ENCODE measurements at places on chromosomes 2 and 18.

DNA sequence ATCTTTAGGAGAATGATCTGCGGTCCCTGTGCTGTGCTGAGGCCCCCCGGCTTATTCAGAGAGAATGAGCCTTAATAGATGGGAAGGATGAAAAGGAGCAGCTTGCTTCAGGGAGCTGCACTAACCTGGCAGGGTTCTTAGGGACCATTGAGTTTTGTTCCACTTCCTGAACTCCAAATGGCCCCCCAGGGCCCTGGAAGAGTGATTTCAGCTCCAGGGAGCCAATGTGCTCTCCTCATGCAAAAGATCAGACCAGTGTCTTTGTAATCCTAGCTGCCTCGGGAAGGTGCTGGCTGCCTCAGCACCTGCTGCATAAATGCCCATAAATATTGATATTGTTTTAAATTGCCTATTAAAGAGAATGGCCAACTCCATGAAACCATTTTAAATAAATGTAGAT, 210.2 kb downstream of the NCK2 start:
- DNase-seq: no peak

GRCh38 chr2:86392873-86393518, 48.2 kb upstream of the KDM3A start:
- no peak for DNase-seq

- DNase-seq: no peak
Measured at GRCh38 chr18:50638884-50639420, 79.1 kb downstream of the MAPK4 start.

- DNase-seq: no peak
Measured at GRCh38 chr2:195984923-195985726, 83.5 kb downstream of the DNAH7 start.

- no peak for DNase-seq
Measured at GRCh38 chr2:217186152-217186551, 326.3 kb upstream of the TNP1 start.

GRCh38 chr2:141341444-141341843, 789.4 kb downstream of the LRP1B start:
- DNase-seq: no peak

DNA sequence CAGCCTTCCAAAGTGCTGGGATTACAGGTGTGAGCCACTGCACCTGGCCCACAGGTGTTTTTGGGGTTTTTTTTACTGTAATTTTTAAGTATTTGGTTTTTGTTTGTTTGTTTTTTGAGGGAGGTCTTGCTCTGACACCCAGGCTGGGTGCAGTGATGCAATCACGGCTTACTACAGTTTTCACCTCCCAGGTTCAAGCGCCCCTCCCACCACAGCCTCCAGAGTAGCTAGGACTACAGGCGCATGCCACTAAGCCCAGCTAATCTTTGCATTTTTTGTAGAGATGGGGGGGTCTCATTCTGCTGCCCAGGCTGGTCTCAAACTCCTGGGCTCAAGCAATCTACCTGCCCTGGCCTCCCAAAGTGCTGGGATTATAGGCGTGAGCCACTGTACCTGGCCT, 7.3 kb upstream of the SLC11A1 start:
- no peak for DNase-seq

DNA sequence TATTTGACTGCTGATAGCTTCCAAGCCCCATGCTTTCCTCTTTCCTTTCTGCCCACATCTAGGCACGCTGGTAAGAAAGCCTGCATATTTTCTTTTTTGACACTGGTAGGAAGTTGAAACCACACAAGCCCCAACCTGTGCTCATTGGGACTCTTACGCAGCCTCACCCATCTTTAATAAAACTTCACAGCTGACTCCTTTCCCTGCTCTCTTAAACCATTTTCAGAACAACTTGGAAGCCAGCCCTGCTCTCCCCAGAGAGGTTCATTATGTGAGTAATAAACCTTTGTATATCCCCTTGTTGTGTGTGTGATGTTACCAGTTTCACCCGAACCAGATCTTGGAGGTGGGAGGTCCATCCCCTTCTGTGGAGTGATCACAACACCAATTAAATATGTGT, 268.4 kb downstream of the GPD2 start:
- DNase-seq: no peak

DNA sequence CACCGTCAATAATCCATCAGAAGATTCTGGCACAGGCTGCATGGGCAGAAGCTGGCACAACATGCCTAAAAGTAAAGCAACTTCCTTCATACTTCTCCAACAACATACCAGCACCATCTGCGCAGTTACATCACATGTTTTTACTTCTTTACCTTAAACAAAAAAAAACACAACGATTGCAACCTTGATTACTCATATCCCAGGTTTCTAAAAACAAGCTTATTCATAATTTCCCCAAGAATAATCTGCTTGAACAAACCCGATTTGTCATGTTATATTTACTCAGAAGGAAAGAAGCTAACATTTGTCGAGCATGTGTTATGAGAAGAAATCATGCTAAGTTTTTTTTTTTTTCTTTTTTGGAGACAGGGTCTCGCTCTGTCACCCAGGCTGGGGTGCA, 54.7 kb downstream of the THADA start:
- no peak for DNase-seq

- DNase-seq: peak; percentile 26
Measured at GRCh38 chr2:55923091-55923981, at the start of gene EFEMP1. Gene EFEMP1 (minus strand): TSS chr2:55923782. CDS start chr2:55922440, 1,342 bp downstream.

DNA sequence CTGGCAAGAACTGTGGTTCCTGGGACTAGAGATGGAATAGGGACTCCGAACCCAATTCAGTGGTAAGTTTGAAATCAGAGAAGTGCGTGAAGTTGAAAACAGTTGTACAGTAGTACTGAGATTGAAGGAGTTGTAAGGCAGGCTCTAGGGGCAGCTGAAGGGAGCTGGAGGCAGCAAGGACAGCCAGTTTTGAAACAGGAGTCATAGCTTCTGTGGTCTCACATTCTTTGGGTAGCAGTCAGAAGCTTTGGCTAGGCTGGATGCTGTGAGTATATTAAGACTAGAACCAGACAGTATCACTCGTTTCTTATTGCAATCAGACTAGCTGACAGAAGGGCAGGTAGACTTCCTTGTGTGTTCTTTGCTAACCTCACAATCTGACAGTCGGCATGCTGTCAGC, 64.5 kb upstream of the ADAM23 start:
- no peak for DNase-seq

DNA sequence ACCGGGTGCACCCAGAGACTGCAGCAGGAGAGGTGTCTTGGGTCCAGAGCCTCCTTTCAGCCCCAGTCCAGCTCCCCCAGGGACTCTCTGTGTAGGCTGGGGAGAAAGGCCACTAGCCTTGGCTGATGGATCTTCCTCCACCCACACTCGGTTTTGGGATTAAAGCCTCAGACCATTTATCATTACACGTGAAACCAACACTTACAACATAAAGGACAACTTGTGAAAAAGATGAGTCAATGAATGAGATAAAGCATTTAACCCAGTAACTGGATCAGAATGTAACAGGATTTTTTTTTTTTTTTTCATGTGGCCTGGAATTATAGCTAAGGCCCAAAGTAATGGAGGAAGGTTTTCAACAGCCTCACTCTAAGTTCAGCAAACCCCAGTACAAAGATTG, 32.1 kb downstream of the NAT8 start:
- no peak for DNase-seq

- no peak for DNase-seq
Measured at GRCh38 chr2:3624059-3624794, 29.3 kb downstream of the COLEC11 start.

GRCh38 chr2:18871430-18871829, 282.1 kb upstream of the NT5C1B start:
- DNase-seq: no peak

GRCh38 chr2:38556006-38556801, 46.5 kb downstream of the HNRNPLL start:
- DNase-seq: no peak

- DNase-seq: no peak
Measured at GRCh38 chr2:234626566-234627130, 129.8 kb upstream of the ARL4C start.

- DNase-seq: no peak
Measured at GRCh38 chr2:160630801-160631590, 137.4 kb upstream of the RBMS1 start.

GRCh38 chr2:234110219-234110618, 59.7 kb downstream of the SPP2 start:
- DNase-seq: no peak

DNA sequence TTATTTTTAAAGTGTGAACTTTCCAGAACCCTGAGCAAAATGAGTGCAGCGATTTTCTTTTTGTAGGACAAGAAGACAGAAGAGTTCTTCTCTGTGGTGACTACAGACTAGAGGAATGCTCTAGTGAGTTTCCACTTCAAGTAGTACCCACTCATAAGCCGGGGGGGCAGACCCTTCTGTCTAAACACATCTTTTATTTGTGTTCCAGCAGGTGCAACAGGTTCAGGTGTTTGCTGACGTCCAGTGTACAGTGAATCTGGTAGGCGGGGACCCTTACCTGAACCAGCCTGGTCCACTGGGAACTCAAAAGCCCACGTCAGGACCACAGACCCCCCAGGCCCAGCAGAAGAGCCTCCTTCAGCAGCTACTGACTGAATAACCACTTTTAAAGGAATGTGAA, 25.2 kb downstream of the PTRHD1 start:
- DNase-seq: no peak

DNA sequence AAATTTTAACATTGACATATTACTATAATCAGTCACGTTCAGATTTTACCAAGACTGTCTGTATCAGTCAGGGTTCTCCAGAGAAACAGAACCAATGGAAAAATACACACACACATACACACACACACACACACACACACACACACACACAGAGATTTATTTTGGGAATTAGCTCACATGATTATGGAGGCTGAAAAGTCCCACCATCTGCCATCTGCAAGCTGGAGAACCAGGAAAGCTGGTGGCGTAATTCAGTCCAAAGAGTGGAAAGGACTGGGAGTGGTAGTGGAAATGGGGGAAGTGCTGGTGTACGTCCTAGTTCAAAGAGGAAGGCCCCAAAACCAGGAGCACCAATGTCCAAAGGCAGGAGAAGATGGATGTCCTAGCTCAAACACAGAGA, 166.4 kb downstream of the AKAIN1 start:
- DNase-seq: no peak

DNA sequence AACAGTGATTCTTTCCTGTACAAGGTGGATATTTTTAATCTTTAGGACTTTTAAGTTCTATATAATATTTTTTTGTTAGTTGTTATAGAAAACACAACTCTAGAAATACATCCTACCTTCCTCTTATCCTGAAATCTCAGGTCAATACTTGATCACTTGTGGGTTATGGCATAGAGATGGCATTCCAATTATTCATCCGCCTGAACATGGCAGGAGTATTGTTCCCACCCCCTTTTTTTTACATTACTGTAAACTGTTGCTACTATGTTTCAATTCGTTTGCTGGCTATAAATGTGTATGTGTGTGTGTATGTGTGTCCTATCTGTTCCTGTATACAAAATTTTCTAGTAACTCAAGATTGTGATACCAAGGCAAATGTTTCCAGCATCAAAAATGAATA, 43.3 kb upstream of the FN1 start:
- no peak for DNase-seq

GRCh38 chr2:2102866-2103653, 228.0 kb downstream of the MYT1L start:
- no peak for DNase-seq

GRCh38 chr2:34365932-34366331, 766.8 kb upstream of the FAM98A start:
- no peak for DNase-seq

GRCh38 chr18:49537232-49537896, 24.5 kb upstream of the LIPG start:
- DNase-seq: no peak

DNA sequence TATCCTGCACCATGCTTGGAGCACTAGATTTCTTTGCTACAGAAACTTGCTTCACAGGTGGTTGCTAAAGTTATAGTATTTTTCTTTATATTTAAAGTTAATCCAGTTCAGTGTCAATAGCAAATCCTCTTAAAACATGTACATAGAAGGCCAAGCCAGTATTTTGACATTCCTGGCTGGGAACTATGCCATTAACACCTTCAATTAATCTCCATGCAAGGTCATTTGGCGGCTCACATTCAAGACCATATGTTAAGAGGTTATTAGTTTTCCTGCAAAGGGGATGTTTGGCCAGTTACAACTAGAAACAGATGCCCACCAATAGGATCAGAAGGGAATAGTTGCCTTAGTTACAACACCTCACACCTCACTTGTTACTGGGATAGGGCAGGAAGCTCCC, 261.3 kb upstream of the MEIS1 start:
- no peak for DNase-seq

DNA sequence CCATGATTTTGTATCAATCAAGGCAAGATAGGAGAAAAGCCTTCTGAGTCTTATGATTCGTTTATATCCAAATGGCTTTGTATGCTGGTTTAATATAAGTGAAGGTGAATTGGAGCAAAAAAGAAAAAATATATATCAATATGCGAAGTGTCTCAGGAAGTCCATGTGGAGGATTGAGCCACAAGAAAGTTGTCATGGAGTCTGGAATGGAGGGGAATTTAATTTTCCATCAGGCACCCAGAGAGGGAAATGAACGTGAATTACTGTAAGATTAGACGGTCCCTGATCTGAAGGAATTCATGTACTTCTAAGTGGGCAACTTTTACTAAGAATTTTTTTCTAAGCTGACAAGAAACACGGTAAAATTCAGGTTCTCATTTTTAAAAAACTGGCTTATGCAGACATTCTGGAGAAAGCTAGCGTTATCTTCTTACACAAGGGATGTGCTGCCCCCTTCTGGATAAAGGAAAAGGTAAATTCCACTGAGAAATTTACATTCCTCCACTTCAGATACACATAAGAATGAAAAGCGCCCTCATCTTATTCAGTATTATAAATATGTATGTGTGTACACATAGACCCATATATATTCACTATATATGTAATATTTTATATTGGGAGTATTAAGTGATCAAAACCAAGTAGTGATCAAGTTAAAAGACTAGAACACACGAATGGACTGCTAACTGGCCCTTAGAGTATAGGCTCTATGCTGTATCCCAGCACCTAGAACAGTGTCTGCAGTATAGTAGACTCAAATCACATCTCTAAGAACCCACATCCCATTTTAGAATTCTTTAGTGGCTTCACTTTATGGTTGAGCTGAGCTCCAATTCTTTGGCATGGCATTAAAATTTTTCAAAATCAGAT, 289.0 kb upstream of the TFPI start:
- no peak for DNase-seq

DNA sequence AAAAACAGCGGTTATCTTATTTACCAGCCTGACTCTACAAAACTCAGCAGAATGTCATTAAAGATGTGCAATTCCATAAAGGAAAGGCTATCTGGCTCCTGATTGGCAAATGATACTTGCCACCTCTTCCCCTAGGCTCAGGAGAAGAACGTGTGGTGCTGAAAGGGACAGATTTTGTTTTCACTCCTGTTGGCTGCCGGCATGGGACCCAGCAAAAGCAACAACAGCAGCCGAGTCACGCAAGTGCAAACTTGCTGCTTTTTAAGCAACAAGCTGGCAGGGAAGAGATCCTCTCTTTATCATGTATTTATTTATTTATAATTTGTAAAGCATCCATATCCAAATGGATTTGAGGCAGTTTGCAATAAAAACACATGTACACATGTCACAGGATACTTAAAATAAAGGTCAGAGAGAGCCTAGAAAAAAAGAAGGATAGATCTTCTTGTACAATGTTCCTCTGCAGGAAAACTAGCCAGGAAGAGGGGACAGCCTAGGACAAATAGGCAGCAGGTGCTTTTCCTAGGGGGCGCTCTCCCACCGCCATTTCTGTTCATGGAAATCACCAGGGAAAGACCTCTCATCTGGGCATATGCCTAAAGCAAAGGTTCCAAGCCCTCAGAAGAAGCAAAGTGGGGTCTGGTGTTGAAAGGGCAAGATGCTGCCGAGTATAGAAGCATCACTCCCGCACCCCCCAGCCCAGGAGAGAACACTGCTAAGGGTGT, 799.3 kb downstream of the BCL11A start:
- DNase-seq: no peak

All from activated naive CD8-positive, alpha-beta T cell treated with anti-CD3 and anti-CD28 coated beads, Interleukin-2, amount 10 ng/mL, durations not matched to agents 7 days and 5 days (primary cell).